OCI-LY7 (cell line): ENCODE measurements at places on chromosomes 12 and 14. TPM values are rescaled to one million over a fixed set of nuclear protein-coding genes. Genes with fewer than 3 reads are reported as not detected.
A peak's percentile ranks its signal among the peaks of the same experiment; 100 is the strongest.

GRCh38 chr12:66725031-66725430, 46.2 kb upstream of the GRIP1 start:
- DNase-seq: no peak

- no peak for DNase-seq
These were observed 268.8 kb downstream of the ADGRD1 start for GRCh38 chr12:131222329-131223139.

SLC10A1 gene
- total RNA-seq: not detected in 2 replicates

DNA sequence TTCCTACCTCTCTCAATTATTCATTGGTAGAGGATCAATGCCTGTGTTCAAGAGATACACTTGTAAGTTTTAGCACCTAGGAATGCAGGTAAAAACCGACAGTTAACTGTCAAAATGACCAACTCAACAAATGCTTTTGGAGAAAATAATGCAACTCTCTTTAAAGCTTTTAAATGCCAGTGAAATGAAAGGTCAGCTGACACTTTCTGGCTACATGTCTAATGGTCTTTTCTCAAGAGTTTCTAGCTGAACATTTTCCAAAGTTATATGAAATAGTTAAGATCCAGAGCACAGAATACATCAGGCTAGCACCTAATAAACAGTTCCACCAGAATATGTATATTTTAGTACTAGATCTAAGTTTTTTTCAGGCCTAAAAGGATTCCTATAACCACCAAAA, 2.0 kb downstream of the CSRNP2 start:
- DNase-seq: no peak

- no peak for DNase-seq
These were observed 261.6 kb downstream of the DACT1 start for GRCh38 chr14:58899317-58899713.

DNA sequence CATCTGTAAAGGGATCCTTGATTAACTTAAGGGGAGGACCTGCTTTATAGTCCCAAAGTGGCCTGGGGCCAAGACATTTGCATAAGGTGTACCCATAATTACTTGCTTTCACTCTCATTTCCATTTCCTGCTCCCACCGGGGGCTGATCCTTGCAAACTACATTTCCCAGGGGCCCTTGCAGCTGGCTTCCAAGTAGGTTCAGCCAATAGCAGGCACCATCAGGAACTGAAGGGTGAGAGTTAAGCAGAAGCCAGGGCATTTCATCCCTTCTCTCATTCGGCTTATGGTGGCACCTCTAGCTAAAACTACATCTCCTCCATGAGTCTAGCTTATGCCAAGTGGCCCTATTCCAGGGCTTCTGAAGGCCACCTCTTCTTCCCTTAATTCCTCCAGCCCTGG, 88.8 kb downstream of the CCDC60 start:
- peak; percentile 20 for DNase-seq

DNA sequence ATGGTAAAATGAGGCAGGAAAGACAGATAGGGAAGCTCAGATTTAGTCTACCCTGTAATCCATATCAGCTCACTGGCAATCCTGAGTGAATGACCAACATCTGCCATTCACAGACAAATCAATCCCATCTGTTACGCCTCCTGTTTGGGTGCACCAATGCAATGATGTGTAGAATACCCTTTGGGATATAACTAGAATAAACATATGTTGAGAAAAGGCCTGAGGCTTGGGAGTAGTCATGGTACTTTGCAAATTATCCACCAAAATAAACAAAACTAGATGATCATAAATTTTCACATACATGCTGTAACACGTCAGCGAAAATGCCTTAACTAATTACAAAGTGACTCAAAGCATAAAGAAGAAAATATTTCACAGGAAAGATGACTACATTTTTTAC, 78.8 kb downstream of the KCNC2 start:
- DNase-seq: no peak

DNA sequence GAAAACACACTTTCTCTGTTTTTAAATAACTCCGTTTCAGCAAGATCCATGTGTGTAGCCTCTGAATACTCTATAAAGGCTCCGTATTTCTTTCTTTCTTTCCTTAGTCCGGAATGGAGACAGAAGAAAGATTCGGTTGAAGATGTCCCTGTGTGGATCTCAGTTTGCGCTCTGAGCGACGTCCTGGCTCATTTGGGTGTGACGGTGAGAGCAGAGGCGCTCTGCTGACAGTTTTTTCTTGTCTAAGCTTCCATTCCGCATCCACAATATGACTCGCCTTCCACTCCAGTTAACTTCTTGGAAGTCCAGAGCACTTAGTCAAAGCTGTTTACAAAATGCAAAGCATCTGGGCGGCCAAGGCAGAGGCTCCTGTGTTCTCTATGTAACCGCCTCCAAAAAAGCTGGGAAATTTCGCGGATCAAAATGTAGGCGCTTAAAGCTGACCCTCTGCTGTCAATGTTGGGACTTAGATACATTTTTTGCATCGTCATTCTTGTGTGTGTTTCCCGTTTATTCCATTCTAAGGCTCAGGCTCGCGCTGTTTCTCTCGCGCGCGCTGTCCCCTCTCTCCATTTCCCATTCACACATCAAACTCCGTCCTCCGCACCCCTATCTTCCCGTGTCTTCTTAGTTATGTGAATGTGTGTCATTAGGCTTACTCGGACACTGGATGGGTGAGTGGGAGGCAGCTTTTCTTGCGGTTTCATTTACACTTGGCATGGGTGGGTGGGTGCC, 880 bp upstream of the FLRT2 start:
- no peak for DNase-seq

- no peak for DNase-seq
These were observed 2.1 kb upstream of the CMAS start for GRCh38 chr12:22043943-22044342.

DNA sequence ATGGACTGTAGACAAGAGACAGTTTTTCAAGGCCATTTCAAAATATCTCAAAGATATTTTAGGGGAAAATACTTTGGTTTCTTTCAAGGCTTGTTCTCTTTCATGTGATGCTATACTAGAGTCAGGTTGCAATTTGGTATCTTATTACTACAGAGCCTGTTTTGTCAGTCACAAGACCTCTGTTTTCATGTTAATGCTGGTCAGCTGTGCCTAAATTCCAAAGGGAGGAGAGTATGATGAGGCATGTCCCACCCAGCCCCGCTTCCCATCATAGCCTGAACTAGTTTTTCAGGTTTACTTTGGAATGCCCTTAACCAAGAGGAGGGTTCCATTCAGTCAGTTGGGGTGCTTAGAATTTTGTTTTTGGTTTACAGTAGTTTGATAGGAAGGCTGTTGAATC, 52.6 kb downstream of the GPHB5 start:
- DNase-seq: no peak

DNA sequence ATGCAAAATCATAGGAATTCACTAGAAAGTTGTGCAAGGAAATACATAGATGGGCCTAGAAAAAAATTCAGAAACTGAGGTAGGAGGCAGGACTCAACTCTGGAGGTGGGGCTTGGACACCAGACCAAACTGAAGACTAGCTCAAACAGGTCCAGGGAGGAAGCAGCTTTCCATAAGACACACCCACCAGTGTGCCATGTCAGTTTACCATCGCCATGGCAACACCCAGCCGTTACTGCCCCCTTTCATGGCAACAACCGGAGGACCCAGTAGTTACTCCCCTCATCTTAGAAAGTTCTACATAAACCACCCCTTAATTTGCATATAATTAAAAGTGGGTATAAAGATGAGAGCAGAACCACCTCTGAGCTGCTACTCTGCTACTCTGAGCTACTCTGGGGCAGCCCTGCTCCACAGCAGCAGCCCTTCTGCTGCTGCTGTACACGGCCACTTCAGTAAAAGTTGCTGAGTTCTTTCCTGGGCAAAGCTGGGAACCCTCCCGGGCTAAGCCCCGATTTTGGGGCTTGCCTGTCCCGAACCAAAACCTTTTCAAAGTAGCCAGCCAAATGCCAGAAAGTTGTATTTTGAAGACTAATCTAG, 30.8 kb upstream of the NINJ2 start:
- DNase-seq: no peak

DNA sequence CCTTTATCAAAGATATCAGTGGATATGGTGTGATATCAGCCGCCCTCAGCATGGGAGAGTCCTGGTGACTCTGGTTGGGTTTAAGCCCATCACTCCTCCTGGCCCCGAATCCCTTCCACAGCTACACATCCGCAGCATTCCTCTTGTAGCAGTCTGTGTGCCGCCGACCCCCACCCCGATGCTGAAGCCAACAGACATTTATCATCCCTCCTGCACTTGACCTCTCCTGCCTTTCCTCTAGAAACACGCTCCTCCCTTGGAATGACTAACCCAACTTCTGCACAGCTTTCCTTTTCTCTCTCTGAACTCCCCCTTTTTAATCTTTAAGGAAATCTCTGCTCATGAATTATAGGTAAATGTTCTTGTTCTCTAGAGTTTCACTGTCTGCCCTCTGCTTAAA, 250.9 kb upstream of the FOXN3 start:
- DNase-seq: no peak

- no peak for DNase-seq
These were observed 76.9 kb downstream of the VWF start for GRCh38 chr12:6047249-6048237.

RASAL1 gene
- total RNA-seq: 67.5 and 74.4 TPM in 2 replicates

DNA sequence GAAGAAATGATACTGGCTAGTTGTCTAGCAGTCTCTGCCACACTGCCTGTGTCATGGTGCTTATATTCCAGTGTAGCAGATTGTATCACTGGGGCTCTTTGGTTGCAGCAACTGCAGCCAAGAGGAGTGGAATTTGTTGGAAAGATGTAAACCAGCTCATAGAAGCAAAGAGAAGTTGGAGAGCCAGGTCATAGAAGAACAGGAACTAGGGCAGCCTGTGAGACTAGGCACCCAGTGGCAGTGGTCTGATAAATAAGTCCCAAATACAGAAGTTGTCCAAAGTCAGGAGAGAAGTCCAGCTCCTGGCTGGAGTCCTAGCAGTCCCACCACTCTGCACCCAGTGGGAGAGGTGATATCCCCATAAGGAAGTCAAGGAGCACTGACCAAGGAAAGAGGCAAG, 172.5 kb upstream of the ARID2 start:
- DNase-seq: no peak
